A549 treated with AZD2906 at 1 μM for 4 hours (cell line): ENCODE measurements at places on chromosomes 1 and 21. TPM values are rescaled to one million over a fixed set of nuclear protein-coding genes. Genes with fewer than 3 reads are reported as not detected.

The CLCA4 gene
- total RNA-seq, result not detected in 5 replicates

The CACNA1S gene
- total RNA-seq, result 0.01 TPM in 2 of 5 replicates, not detected in the others

The CFAP45 gene
- total RNA-seq, result 0.49 to 0.67 TPM (median 0.55 TPM) in 5 replicates

The OR6K3 gene
- not detected in 5 replicates for total RNA-seq

The IFFO2 gene
- total RNA-seq, result 5.6 to 7.6 TPM (median 6.8 TPM) in 5 replicates

The PCSK9 gene
- total RNA-seq, result 2.0 to 3.3 TPM (median 2.7 TPM) in 5 replicates

The SLAMF6 gene
- total RNA-seq, result not detected in 5 replicates

The CAMK1G gene
- total RNA-seq, result 0.22 to 0.60 TPM (median 0.35 TPM) in 5 replicates

The NPL gene
- total RNA-seq, result 0.44 to 0.79 TPM (median 0.53 TPM) in 5 replicates

The LENEP gene
- total RNA-seq, result not detected in 5 replicates

The GPR37L1 gene
- 0.10 to 0.11 TPM (median 0.10 TPM) in 5 replicates for total RNA-seq

The NDC1 gene
- 20.5 to 24.3 TPM (median 21.3 TPM) in 5 replicates for total RNA-seq

The FCGR2B gene
- total RNA-seq, result not detected in 5 replicates

The PADI6 gene
- not detected in 5 replicates for total RNA-seq

The TIE1 gene
- total RNA-seq, result 0.06 to 0.12 TPM (median 0.08 TPM) in 4 of 5 replicates, not detected in the other

The QSOX1 gene
- total RNA-seq, result 62.3 to 78.8 TPM (median 78.1 TPM) in 5 replicates

The FAM163A gene
- total RNA-seq, result 0.02 TPM in 2 of 5 replicates, not detected in the others

The CELA2A gene
- not detected in 5 replicates for total RNA-seq

The WNT2B gene
- total RNA-seq, result 0.19 to 0.42 TPM (median 0.20 TPM) in 5 replicates

The LPAR3 gene
- total RNA-seq, result 0.20 to 0.40 TPM (median 0.34 TPM) in 5 replicates

The CELSR2 gene
- total RNA-seq, result 3.7 to 5.0 TPM (median 4.7 TPM) in 5 replicates

The TMEM167B gene
- 7.3 to 8.4 TPM (median 8.4 TPM) in 5 replicates for total RNA-seq

The RHOU gene
- total RNA-seq, result 12.7 to 18.4 TPM (median 16.6 TPM) in 5 replicates

The PLXNA2 gene
- 3.5 to 3.8 TPM (median 3.5 TPM) in 5 replicates for total RNA-seq

The VHLL gene
- not detected in 5 replicates for total RNA-seq
